ENCODE measurements at places on chromosomes 5 and 9.

GRCh38 chr9:20463823-20464222, 158.5 kb downstream of the MLLT3 start:
- DNase-seq: no peak

GRCh38 chr9:6433410-6433809, 20.4 kb downstream of the UHRF2 start:
- no peak for DNase-seq

DNA sequence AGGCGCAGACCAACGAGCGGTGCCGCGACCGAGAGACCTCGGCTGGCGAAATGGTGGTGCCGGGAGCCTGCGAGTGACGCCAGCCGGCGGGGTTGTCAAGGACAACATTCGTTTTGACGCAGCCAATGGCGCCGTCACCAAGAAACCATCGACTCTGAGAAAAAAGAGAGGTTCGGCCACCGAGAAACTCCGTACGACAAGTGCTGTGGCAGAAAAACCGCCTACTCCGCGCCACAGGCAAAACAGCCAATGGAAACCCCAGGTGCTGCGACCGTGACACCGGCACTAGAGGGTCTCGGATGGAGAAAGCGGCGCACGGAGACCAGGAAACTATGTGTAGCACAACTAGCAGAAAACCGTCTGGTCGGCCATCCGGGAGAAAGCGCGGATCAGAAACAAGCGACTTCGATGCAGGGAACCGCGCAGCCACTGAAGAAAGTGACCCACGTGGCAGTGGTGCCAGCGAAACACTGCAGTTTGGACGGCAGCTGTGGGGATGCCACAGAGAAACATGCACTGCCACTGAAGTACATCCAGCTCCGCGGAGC, 88.8 kb downstream of the ANXA2R start:
- peak; percentile 32 for DNase-seq

GRCh38 chr5:85614489-85614888, 1003.3 kb upstream of the COX7C start:
- DNase-seq: no peak

DNA sequence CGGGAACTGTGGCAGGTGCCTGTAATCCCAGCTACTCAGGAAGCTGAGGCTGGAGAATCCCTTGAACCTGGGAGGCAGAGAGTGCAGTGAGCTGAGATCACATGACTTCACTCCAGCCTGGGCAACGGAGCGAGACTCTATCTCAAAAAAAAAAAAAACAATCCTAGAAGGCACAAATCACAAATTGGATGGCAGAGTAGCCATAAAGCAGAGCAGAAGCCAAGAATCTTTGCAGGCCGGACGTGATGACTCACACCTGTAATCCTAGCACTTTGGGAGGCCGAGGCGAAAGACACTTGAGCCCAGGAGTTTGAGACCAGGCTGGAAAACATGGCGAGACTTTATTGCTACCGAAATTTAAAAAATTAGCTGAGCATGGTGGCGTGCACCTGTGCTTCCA, 9.2 kb upstream of the FUBP3 start:
- DNase-seq: no peak

- no peak for DNase-seq
Observed at GRCh38 chr9:93197670-93198069, 13.7 kb downstream of the WNK2 start.

GRCh38 chr9:29830821-29831220, 2257.5 kb upstream of the C9orf72 start:
- no peak for DNase-seq

GRCh38 chr9:134024828-134025605, at the start of gene BRD3OS:
Gene BRD3OS, plus strand, starts transcription at chr9:134025481. Its CDS starts 1,267 bp downstream, at chr9:134026748.
- DNase-seq: peak; percentile 95

DNA sequence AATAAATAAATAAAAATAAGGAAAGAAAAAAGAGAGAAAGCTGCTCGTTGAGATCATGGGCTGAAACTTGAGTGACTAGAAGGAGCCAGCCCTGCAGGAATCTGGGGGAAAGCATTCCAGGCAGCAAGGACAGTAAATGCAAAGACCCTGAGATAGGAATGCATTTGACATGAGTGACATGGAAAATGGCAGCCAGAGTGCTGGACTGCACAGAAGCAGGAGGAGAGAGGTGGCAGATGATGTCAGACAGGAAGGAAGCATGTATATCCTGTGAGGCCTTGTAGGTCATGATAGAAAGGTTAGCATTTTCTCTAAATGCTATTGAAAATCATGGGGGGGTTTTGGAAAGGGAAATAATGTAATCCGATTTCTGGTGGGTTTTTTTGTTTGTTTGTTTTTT, 29.1 kb downstream of the ADRA1B start:
- no peak for DNase-seq

- no peak for DNase-seq
Observed at GRCh38 chr5:174324680-174325079, 279.2 kb downstream of the NSG2 start.

DNA sequence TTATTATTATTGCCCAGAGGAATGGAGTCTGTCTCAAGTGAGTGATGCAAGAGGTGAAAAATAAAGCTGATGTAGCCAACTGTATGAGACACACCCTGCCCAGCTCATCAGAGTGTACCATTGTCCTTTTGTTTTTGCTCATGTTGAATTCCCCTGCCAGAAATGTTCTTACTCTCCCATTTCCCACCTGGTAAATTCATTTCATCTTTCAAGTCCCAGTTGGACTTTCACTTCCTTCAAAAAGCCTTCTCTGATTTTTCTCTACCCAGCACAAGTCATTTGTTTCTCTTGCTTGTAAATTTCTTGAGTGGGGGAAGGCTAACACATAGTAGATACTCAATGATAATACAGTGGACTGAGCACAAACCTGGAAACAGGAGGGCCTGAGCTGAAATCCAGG, 394.5 kb upstream of the ZNF462 start:
- DNase-seq: no peak

- no peak for DNase-seq
Observed at GRCh38 chr9:108396193-108396592, 459.6 kb downstream of the ACTL7B start.

DNA sequence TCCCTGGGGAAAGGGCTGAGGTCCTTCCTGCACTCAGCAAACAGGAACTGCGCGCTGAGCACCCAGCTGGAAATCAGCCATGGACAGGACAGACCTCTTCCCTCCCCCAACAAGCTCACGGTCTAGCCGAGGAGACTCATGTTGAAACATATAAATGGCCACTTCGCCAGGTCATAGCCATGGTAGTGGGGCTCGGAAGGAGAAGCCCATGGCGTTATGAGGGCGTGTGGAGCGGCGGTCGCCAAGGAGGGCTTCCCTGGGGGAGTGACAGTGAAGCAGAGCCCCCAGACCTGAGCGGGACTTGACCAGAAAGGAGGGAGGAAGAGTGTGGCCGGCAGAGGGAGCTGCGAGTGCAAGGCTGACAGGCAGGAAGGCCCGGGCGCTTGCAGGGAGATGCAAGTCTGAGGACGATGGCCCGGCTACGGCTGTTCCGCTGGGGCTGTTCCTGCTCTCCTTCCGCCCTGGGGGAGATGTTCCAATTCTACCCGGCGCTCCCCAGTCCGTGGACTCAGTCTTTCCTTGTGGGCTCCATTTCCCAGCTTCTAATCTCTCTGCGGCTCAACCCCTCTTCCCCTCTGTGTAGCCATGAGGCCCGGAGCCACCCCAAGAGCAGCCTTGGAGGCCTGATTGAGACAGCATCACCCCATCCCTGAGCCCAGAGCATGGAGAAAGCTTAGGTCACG, 43.9 kb upstream of the PRRC2B start:
- DNase-seq: peak; percentile 81

GRCh38 chr9:125682340-125682739, 24.7 kb downstream of the MAPKAP1 start:
- DNase-seq: no peak

DNA sequence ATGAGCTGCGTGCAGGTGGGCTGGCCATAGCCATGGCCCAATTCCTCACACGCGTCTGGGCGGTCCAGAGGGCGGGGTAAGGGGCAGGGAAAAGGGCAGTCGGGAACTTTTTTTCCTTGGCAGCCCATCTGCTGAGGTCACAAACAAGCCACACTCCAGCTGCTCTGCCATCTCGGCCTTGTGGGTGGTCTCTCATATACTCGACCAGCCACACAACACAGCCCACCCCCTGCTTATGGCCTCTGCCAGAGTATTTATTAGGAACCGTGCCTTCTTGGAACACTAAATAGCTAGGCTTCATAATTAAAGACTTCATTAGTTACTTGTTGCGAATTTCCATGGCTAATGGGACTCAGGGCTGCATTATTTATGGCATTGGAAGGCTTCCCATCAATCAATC, 98.5 kb upstream of the LHFPL2 start:
- no peak for DNase-seq

DNA sequence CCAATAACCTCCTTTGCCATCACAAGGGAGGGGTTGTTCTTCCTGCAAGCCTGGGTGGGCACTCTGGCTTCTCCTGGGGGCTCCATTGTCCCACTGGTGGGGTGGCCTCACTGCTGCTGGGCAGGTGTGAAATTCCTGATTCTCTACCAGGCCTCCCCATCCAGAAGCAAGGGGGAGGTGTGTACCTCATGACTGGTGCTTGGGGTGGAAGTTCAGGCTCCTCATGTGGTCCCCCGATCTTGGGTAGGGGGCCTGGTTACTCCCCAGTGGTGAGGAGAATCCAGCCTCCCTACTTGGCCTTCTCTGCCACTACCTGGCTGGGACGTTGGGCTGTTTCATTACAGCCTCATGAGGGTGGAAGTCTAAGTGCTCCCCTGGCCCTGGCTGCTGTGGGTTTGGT, 433.9 kb downstream of the IRX2 start:
- DNase-seq: no peak

DNA sequence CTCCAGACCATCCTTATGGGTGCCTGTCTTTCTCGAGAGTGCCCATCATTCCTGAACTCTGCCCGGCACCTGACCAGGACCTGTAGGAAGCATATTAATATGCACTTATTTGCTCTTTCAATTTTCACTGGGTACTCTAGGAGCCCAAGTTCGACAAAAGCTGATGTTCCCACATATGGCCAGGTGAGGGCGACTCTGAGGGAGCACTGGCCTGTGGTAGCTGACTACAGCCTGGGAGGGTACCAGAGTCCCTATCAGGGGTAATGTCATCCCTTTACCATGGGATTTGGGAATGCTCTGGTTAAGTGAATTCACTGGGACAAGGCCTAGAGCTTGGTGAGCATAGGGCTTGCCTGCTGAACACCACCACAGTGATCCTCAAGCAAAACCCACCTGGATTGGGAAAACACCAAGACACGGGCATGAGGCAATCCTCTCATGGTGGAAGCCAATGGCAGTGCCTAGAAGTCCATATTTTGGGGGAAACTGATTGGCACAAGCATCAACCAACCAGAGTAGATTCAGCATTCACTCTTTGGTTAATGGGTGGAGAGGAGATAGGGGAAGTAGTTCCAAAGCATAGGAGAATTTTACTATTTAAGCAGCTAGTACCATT, 112.2 kb downstream of the MTX3 start:
- no peak for DNase-seq

- DNase-seq: no peak
Observed at GRCh38 chr5:76718880-76719279, 3.0 kb downstream of the F2R start.

- DNase-seq: no peak
Observed at GRCh38 chr9:111854799-111855198, 41.8 kb upstream of the UGCG start.

DNA sequence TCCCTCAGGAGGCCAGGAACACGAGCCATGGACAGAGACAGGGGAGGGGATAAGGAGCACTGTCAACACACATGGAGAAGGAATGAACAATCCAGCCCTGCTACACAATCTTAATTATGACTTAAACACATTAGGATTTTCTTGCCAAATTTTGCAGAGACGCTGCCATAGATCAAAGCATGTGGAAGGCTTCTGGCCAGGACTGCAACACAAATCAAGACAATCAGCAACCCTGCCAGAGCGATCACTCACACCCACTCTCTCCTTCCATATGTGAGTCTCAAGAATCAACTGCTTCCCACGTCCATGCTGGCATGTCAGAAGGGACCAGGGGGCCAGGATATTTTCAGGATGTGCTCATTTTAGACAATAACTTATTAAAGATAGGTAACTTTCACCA, 85.6 kb downstream of the ROR2 start:
- DNase-seq: no peak

DNA sequence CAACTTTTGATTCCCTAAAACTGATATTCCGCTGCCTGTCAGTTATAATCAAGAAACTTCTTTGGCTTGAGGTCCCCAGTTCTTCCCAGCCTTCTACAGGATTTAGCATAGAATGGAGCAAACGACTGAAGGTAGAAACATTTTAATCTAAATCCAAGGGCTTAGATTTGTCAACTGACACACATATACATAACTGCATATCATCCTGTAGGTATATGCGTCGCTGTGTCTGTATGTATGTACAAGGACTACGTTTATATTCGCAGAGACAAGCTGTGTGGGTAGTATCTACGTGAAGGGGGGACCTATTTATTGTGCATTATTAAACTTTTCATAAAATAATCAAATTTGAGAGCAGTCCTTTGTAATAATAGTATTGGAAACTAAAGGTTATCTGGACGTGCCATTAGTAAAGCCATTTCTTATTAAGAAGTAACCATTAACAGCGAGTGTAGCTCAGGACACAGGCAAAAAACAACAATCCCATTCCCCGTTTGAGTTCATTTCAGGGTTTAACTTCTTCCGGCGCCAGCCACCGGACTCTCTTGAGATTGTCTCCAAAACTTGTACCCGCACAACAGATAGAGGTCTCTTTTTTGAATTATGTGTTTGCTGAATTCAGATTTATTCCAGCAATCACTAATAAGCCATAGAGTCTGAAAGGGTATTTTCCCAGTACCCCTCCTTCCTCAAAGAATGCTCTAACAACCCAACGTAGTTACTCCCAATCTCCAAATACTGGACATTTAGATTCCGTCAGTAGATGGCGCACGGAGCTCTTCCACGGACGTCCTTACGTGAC, 2.1 kb upstream of the MLLT3 start:
- DNase-seq: peak; percentile 71

DNA sequence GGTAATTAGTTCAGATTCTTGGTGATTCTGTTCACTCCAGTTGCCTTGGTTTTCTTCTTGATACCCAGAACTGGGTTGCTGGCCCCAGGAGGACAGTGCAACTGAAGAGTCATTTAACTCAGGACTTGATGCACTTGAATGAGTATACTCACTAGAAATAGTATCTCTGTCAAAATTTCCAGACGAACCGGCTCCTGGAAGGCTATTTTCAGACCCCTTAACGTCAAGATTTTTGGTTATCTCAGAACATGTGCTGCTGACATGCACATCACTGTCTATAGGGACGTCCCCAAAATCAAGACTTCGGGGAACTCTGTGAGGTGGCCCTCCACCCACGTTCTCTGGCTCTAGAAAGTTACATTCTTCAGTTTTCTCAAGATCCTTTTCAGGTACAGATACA, 56.7 kb upstream of the PCA3 start:
- no peak for DNase-seq

DNA sequence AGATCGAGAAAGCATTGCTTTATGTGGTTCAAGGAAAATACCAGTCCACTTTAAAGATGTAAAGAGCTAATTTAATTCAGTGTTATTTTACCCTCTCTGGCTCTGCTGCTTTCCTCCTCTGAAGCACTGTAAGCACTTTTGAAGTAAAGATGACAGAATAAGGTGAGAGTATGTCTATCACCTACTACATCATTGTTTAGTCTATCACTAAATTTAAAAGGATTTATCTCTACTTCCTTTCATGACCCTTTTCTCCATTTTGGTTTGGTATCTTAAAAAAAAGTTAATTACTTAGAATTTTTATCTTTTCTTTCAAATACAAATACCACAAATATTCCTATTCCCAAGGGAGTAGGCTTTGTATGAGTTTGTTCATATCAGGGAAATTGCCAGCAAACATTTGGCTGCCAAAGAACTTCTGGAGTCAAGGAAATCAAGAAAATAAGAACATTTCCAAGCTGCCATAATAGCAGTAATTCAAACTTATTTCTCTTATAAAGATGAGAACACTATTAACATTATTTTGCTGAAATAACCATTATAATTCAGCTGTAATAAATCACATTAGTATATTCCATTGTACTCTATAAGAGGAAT, 77.8 kb downstream of the SLC38A9 start:
- DNase-seq: no peak

All from tibial nerve (tissue), 4 donors.